ENCODE measurements at places on chromosomes 2 and 18. TPM values are rescaled to one million over a fixed set of nuclear protein-coding genes. Genes with fewer than 3 reads are reported as not detected.

Gene CNTNAP5
- not detected for total RNA-seq

Gene NAT8
- not detected for total RNA-seq

Gene C2orf92
- total RNA-seq, result 0.35 TPM

Gene HRH4
- not detected for total RNA-seq

Gene SCYGR4
- total RNA-seq, result not detected

Gene ARID5A
- 11.8 TPM for total RNA-seq

Gene DYNAP
- not detected for total RNA-seq

Gene TTC27
- total RNA-seq, result 24.3 TPM

Gene CFAP65
- 0.14 TPM for total RNA-seq

Gene OSR1
- 4.6 TPM for total RNA-seq

Gene KCNG2
- total RNA-seq, result not detected

Gene MAP2
- 0.44 TPM for total RNA-seq

Gene DSG4
- total RNA-seq, result not detected

Gene PPIL3
- total RNA-seq, result 32.4 TPM

Gene CD8B2
- total RNA-seq, result not detected

Gene SULT1C4
- not detected for total RNA-seq

Gene IL36A
- total RNA-seq, result not detected

Gene IL1A
- 0.15 TPM for total RNA-seq

Gene CHRND
- not detected for total RNA-seq

Gene CNGA3
- total RNA-seq, result not detected

Gene LYPD6
- total RNA-seq, result not detected

Gene TTN
- 0.03 TPM for total RNA-seq

Gene TTR
- total RNA-seq, result 0.22 TPM

Gene SLC16A14
- total RNA-seq, result 1.5 TPM

Gene DSG1
- total RNA-seq, result not detected

Gene RGPD4
- 0.07 TPM for total RNA-seq

Gene G6PC2
- total RNA-seq, result not detected

Gene ASB18
- not detected for total RNA-seq

Gene NPPC
- total RNA-seq, result 0.22 TPM

Gene DOK6
- total RNA-seq, result not detected

Gene SGO2
- total RNA-seq, result 11.9 TPM

Gene TDRD15
- total RNA-seq, result not detected

Gene KYNU
- 380 TPM for total RNA-seq

Gene NETO1
- total RNA-seq, result not detected

Gene FAP
- total RNA-seq, result not detected
